ENCODE measurements at places on chromosomes 1 and 21.

DNA sequence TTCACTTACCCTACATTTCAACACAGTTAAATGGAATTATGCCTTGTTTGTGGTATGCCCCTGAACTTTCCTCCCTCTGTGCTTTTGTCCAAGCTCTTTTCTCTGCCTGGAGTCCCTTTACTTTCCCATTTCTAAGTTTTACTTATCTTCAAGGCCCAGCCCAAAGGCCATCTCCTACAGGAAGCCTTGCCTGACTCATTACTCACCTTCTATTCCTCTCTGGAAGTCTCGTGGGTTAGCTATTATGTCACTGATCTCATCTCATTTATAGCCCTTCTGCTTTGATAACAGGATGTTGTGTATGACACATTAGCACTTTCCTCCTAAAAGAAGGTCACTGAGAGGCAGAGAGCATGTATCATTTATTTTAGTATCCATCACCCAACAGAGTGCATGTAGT lies 78.8 kb upstream of the CD1D start:
- DNase-seq, result no peak

GRCh38 chr1:11345971-11346715 lies 73.1 kb downstream of the UBIAD1 start:
- no peak for DNase-seq

DNA sequence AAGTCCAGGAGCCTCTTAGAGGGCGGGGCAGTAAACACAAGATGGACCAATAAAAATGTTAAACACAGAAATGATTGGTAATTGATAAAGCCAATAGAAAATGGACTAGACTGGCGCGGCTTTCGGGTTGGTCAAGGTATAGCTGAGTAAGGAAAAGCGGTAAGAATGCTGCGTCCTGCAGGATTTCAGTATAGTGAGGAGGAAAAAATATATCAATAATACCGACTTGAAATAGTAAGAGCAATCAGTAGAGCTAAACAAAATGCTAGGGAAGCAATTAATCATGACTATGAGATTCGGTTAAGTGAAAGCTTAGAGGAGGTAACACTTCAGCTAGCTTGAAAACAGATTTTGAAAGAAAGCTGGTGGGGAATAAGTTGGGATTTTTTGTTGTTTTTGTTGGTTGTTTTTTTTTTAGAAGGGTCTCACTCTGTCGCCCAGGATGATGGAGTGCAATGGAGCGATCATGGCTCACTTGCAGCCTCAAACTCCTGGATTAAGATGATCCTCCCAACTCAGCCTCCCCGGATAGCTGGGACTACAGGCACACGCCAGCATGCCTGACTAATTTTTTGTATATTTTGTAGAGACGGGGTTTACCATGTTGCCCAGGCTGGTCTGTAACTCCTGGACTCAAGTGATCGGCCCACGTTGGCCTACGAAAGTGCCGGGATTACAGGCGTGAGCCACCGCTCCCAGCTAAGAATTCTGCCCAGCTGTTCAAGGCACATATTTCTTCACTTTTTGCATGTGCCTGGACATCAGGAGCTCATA lies 711 bp upstream of the TESK2 start:
- no peak for DNase-seq

GRCh38 chr21:46109313-46110221 lies 11.7 kb downstream of the COL6A2 start:
- DNase-seq, result no peak

DNA sequence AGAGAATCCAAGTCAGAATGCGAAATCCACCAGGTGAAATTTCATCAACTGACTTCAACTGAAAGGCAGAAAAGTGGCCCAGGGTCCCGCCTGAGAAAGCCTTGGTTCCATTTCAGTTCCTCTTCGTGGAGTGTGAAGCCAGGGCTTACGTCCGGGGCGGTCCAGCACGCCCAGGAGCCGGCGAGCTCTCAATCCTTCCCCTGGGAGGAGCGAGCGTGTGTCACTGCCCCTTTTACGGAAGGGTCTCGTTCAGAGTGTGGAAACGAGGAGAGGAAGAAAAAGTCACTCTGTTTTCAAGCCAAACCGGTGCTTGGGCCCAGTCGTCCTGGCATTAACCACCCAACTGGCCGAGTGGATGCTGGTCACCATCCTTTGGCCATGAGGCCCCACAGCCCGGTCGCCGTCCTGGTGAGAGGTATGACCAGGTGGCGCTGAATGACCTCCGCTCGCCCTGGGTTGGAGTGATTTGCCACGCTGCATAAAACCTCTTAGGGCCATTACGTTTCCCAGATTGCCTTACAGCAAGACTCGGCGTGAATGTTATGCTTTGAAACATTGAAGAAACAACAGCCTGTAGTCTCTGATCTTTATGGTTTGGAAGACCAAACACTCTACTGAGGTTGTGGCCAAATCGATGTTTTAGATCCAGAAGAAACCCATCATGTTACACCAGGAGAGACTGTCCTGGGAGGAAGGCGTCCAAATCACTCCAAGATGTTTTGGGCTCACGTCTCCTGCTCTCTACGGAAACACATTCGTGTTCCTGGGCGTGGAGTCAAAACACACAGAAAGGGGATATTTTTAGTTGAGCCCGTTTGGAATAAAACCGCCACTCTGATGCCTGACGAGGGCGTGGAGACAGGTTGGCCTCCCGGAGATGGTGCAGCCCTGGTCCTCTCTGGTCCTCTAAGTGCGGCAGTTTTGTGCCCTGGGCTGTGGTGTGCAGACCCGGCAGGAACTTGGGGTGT lies 93.6 kb upstream of the ACTRT2 start:
- no peak for DNase-seq

All from NCI-H1092 treated with DMSO at 0.1 percent for 48 hours (cell line).